NCI-H1436 (cell line): ENCODE measurements at places on chromosomes 1 and 21.
A peak's percentile ranks its signal among the peaks of the same experiment; 100 is the strongest.

GRCh38 chr1:17729248-17729647, 25.9 kb upstream of the ACTL8 start:
- no peak for DNase-seq

DNA sequence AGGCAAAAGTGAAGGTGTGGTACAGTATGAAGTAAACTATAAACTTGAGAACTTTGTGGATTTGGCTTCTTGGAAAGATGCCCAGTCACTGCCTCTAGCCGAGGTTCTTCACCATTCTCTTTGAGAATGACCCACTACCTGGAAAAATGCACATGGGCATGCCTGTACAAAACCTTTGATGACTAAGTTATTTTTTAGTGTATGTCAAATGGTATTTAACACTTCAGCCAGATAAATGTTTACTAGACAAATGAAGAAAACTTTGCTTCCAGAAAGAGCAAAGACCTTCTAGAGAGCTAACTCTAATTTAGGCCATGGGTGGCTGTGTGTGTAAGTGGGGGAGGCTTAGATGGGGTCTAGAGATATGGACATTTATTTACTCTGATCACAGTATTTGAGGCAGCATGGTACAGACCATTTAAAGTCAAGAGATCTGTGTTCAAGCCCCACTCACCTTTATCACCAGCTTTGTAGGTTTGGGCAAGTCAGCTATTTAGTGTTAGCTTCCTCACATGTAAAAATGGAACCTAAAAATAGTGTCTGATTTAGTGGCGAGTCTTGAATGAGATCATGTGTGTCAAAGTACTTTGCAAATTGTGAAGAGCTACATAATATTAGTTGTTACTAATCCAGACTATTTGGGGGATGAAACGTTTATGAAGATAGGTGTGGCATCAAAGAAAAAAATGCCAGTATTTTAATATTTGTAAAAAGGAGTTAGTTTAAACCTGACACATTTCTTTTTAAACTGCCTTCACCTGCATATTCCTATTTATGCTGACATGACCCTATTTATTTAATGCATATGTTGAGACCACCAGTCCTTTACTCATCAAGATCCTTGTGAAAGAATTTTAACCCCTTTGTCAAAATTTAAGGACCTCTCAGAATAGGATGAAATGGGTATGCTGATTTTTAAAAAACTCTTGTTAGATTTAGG, 20.2 kb downstream of the NFYC start:
- DNase-seq, result peak; percentile 7

GRCh38 chr1:192235127-192235526, 76.9 kb downstream of the RGS18 start:
- DNase-seq, result no peak

- DNase-seq, result no peak
These were observed 73.5 kb upstream of the WNT4 start for GRCh38 chr1:22216210-22216883.

GRCh38 chr1:96522927-96523326, 198.7 kb upstream of the PTBP2 start:
- DNase-seq, result no peak

GRCh38 chr1:205455581-205456382, at the start of gene BLACAT1:
TSS of gene BLACAT1 (minus strand) at chr1:205456045.
- no peak for DNase-seq

DNA sequence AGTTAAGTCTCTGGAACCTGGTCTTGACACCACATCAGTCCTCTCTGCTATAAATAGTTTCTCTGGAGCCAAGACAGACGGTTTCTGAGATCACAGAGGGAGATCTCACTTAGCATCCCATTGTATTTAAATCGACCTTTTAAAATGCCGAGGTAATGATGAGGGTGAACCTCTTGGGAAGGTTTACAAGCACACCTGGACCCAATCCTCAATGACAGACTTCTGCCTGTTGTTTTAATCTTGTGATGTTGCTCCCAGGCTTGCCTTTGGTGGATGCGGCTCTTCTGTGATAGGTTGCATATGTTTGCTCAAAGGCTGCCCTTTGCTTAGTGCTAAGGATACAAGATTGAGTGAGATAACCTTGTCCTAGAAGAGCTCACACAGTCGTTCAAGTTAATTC, 104.6 kb upstream of the L1TD1 start:
- DNase-seq, result no peak

DNA sequence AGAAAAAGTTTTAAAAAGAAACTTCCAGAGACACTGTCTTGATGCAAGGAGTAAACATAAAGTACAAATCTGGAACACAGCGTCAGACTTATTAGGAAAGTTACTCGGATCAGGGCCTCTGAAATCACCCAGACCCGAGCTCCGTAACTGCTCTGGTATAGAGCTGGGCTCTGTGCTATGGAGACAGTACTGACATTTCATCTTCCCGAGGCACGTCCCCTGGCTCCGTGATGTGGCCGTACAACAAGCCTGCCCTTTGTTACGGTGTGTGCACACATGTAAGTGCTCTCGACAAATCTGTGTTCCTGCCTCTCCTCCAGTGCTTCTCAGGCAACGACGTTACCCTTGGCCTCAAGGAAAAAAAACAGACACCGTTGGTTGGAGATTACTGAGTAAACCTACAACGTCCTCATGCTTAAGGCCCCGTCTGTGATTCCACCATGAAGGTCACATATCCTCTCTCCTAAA, 107.0 kb upstream of the IRF2BP2 start:
- no peak for DNase-seq

DNA sequence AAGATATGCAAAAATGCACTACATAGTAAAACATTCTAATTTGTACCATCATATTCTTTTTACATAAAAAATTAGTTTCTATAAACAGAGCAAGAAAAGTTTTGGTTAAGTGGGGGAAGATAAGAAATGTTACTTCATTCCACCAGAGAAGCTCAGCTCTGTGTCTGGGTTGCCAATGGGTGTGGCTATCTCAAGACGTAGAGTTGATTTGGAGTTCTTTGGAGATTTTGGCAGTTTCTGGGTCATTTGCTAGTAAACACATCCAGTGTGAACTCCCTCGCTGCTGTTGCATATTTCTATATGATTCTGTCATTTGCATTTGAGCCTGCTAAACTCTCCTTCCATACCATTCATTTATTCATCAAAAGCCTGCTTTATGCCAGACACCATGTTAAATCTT, 7.2 kb downstream of the RGL1 start:
- no peak for DNase-seq

DNA sequence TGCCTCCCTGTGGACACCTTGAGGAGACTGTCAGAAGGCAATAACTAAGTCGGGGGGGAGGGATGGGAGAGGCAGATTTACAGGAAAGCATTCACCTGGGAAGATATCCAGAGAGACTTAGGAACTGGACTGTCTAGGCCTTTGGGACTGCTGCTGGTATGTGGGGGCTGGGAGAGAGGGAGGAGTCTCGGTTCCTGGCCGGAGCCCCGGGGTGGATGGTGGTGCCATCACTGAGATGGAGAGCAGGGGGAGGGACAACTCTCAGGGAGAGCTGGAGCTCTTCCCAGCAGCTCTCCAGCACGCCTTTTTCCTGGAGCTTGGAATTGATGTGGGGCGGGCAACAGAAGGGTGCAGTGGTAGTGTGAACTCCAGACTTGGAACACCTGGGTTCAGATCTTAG, 22.1 kb downstream of the PTPRF start:
- no peak for DNase-seq

- no peak for DNase-seq
These were observed 58.5 kb upstream of the FGGY start for GRCh38 chr1:59238333-59238934.

DNA sequence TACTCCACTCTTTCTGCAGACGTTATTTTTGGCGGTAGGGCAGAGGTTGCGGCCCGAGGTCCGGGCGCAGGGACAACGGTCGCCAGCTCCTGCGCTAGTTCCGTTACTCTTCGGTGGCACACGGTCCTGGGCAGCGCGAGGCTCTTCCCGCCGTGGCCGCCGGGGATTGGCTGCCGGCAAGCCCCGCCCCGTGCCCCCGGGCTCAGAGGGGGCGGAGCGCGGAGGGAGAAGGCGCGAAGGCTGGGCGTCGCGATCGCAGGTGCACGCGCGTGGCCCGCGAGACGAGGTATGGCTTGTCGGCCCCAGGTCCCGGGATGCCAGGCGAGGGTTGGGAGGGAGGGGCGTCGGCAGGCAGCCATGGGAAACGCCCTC, 518 bp upstream of the SHE start:
- no peak for DNase-seq
